ENCODE measurements at places on chromosomes 6 and 20.

- DNase-seq = peak; percentile 39
Observed at GRCh38 chr20:59144179-59144830, 19.3 kb upstream of the ZNF831 start.

GRCh38 chr6:166611631-166612030 lies 15.4 kb downstream of the RPS6KA2 start:
- no peak for DNase-seq

DNA sequence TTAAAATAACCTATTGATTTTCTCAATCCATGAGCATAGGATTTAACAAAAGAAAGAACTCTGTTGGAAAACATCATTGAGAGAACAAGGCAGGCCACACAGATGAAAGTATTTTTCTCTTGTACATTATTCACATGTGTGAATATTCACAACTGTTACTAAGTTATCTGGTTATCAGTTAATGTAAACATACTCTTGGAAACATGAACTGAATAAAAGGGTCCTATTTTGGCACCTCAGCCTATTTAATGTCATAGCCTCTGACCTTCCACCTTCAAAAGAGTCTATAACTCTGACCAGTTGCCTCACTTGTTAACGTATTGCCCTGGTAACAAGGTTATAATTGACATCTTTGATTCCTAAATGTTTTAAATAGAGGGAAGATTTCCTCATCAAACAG lies 8.1 kb downstream of the SYCP2 start:
- no peak for DNase-seq

DNA sequence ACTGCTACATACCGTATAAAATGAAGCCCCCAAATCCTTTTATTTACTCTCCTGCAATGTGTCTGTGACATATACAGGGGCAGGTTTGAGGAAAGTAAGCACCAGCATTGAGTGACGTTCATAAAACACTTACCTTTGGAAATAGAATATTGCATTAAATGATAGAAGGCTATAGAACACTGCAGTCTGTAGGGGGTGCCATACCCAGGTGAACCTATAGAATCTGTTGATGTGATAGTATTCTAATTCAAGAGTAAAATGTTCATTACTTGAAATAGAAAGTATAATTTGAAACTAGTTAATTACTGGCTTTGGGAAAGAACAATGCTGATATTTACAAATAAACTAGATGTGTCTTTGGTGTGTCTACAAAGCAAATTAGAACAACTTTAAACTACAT lies 47.0 kb upstream of the PRL start:
- DNase-seq = no peak

- DNase-seq = no peak
Observed at GRCh38 chr6:90251295-90251992, 45.2 kb downstream of the BACH2 start.

DNA sequence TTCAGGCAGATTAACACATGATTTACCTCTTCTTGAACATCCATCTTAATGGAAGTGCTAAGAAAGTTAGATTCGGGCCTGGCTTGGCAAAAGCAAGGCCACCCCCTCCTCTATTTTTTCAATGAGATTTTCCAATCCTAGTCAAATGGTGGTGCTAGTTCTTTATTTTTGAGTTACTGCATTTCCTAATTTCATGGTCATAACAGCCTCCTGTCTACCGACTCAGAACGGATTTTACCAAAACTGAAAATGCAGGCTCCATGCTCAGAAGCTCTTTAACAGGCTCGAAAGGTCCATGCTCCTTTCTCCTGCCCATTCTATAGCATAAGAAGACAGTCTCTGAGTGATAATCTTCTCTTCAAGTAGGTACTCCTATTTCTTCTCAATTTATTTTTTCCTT lies 117.2 kb upstream of the ESR1 start:
- DNase-seq = no peak

Measured in stimulated activated CD4-positive, alpha-beta T cell treated with anti-CD3 and anti-CD28 coated beads, Interleukin-4, amount 100 ng/mL, for 1 hour (primary cell).